ENCODE measurements at places on chromosomes 1 and 21.

GRCh38 chr1:117682372-117682771, 76.5 kb downstream of the TENT5C start:
- no peak overlapping the region for H3K4me3 ChIP-seq
- H3K36me3 ChIP-seq = no peaks in the 10 kb centered on the region
- H3K27ac ChIP-seq = no peak overlapping the region

DNA sequence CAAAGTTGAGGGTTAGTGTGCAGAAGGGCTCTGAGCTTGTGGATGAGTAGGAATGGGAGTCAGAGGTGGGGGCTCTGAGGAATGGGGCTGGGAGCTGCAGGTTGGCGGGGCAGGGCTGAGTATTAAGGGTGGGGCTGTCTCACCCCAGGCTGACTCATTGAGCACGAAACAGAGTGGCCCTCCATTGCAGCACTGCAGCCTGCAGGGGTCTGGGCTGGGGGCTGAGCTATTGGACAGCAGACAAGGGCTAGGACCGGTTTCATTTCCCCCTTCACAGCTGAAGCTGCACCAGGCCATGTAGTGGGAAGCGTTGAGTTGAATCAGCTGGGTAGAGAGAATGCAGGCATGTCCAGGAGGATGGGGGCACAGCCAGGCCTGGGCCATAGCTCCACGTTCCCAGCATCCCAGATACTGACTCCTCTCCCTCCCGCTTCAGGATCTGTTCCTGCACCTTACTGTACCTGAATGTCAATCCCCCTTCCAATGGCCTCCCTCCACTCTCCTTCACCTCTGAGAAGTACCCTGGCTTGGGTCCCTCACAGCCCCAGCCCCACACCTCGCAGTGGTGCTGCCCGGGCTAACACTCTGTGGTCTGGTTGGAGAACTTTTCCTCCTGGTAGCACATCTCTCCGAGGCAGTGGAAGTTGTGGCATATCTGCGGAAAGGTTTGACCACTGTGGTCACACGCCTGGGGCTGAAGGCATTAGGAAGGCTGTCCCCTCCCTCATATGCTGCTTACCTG, 4.4 kb upstream of the INPP5B start:
- peaks cover 1% of the 10 kb centered on the region for H3K36me3 ChIP-seq
- DNase-seq = no peak
- no peaks in the 10 kb centered on the region for H3K27me3 ChIP-seq
- H3K4me1 ChIP-seq = peaks cover 19% of the 10 kb centered on the region

- H3K4me3 ChIP-seq = no peak overlapping the region
- peaks cover 12% of the 10 kb centered on the region for H3K27me3 ChIP-seq
- H3K36me3 ChIP-seq = no peaks in the 10 kb centered on the region
- peaks cover 5% of the 10 kb centered on the region for H3K4me1 ChIP-seq
Observed at GRCh38 chr1:76835203-76835602, 32.1 kb upstream of the ST6GALNAC5 start.

- no peak for DNase-seq
- H3K27ac ChIP-seq = no peak overlapping the region
- H3K36me3 ChIP-seq = no peaks in the 10 kb centered on the region
- no peaks in the 10 kb centered on the region for H3K27me3 ChIP-seq
- peaks cover 2% of the 10 kb centered on the region for H3K4me1 ChIP-seq
Observed at GRCh38 chr1:222373216-222373615, 174.7 kb downstream of the HHIPL2 start.

DNA sequence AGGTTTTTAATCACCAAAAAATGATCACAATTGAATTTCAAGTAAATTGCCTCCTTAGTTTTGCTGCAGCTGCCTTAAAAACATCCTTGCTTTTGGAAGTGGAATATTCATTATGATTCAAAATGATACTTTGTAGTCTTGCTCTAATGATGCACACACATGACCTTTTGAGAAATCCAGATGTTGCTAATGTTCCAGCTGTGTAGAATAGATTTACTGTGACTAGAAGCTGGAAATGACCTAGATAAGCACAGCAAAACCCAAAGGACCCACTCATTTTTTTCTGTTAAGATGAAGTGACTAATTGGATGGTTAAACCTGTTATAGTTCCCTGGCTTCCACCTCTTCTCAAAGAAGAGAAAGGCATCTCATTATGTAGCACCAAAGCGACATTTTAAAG, 64.6 kb upstream of the RALGPS2 start:
- H3K27ac ChIP-seq = no peak overlapping the region
- H3K4me3 ChIP-seq = no peak overlapping the region
- H3K4me1 ChIP-seq = peaks cover 21% of the 10 kb centered on the region
- peaks cover 30% of the 10 kb centered on the region for H3K27me3 ChIP-seq

GRCh38 chr1:191953526-191953925, 204.7 kb upstream of the RGS18 start:
- no peaks in the 10 kb centered on the region for H3K4me1 ChIP-seq
- no peak for DNase-seq
- no peak overlapping the region for H3K4me3 ChIP-seq
- H3K27me3 ChIP-seq = peaks cover 1% of the 10 kb centered on the region

- no peaks in the 10 kb centered on the region for H3K36me3 ChIP-seq
- no peak overlapping the region for H3K27ac ChIP-seq
- DNase-seq = no peak
- H3K4me3 ChIP-seq = no peak overlapping the region
Observed at GRCh38 chr1:51168936-51169335, 66.9 kb downstream of the C1orf185 start.

DNA sequence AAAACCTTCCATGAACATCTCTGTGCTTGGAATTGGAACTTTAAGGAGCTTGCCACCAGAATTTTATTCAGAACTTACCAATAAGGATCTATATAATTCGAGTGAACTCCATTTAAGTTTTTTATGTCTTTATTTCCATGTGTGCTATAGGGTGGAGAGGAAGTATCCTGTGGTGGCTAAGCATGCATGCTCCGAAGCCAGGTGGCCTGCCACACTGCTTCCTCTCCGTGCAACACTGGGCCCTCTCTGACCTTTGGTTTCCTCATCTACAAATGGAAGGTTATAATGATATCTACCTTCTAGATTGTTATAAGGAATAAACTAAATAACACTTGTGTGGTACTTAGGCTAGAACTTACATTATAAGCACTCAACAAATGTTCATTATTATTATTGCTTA, 382.1 kb downstream of the PTPRC start:
- H3K27me3 ChIP-seq = no peaks in the 10 kb centered on the region
- no peaks in the 10 kb centered on the region for H3K4me1 ChIP-seq
- H3K36me3 ChIP-seq = no peaks in the 10 kb centered on the region
- H3K4me3 ChIP-seq = no peak overlapping the region

GRCh38 chr1:32903991-32904785, 3.0 kb upstream of the TMEM54 start:
- no peak for DNase-seq
- peaks cover 34% of the 10 kb centered on the region for H3K27me3 ChIP-seq
- peak overlapping the region; percentile 32 for H3K27ac ChIP-seq
- peaks cover 11% of the 10 kb centered on the region for H3K4me1 ChIP-seq
- H3K4me3 ChIP-seq = peak overlapping the region; percentile 14
- no peaks in the 10 kb centered on the region for H3K36me3 ChIP-seq
